Fibroblast of the aortic adventitia (primary cell): ENCODE measurements at places on chromosomes 2 and 18.

DNA sequence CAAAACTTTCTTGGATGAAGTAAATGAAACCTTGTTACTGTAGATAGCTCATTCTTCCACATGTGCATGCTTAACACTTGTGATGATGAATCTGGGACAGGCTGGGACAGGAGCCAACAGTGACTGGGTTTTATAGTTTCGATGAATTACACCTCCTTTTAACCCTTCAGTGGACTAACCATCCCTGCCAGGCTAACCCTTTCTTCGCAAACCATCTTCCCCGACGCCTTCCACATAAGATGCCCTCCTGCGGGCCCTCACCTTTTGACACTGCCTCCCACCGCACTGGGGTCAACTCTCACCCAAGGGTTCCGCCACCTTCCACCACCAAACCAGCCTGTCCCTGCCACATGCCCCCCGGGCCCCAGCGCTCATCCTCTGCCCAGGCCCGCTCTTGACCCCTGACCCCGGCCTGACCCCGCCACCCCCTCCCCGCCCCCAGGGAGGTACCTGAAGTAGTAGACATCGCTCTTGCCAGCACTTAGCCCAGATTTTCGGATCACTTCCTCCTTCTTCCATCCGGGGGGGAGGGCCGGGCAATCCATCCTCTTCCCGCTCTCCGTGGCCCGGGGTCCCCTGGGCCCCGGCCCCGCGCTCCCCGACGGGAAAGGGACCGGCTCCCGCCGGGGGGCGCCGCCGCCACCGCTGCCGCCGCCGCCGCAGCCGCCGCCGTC is 764 bp downstream of the MBD2 start:
- peak; percentile 96 for DNase-seq

DNA sequence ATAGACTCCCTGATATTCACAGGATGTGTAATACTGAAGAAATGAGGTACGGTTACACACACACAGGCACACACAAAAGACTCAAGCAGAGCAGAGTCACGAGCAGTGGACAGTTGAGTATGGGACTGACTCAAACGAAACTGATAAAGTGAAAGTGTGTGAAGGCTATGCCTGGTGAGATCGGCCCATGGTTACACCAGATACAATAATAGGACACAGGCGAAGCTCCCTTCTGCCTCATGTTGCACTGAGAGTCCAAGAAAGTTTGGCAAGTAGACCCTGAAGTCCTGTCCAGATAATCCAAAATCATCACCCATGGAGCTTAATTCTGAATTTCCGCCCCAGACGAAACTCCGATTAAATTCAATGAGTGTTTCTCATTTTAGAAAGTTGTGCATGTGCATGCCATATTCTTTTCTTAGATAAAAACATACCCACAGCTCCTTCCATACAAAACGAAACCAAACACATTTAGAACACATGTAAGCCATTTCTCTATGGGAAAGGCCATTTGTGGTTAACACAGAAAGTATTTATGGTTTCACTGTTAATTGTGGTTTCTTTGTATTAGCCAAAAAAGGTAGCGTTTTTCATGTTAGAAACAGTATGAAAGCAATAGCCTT is 567.6 kb downstream of the PLCL1 start:
- DNase-seq = peak; percentile 16

DNA sequence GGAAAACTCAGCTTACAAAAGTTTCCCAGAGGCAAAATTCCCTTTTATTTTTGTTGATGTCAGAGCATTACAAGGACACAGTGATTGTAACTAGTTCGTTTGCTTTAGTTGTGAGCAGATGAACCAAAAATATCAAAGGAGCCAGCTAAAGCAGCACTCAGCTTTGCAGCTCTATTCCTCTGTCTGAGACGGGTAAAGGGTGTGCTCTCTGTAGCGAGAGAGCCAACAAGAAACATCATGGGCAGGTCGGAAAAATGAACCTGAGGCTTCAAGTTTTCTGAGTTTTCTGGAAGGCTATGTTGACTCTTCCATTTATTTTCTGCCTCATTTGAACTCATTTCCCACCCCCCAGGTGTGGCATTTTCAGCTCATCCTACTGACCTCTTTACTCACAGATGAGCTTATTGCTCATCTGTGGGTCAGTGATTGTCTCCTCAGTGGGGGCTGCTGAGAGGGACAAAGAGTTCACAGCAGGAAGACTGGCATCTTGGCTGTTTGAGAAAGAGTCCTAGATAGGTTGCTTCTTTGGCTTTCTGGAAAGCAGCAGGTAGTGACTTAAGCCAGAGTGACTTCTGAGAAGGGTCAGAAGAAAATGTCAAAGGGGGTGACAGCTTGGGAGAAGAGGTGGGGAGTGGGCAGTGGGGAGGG is 66.6 kb upstream of the EPC2 start:
- DNase-seq = no peak

GRCh38 chr2:4753721-4754120 is 938.5 kb upstream of the SOX11 start:
- DNase-seq = no peak

DNA sequence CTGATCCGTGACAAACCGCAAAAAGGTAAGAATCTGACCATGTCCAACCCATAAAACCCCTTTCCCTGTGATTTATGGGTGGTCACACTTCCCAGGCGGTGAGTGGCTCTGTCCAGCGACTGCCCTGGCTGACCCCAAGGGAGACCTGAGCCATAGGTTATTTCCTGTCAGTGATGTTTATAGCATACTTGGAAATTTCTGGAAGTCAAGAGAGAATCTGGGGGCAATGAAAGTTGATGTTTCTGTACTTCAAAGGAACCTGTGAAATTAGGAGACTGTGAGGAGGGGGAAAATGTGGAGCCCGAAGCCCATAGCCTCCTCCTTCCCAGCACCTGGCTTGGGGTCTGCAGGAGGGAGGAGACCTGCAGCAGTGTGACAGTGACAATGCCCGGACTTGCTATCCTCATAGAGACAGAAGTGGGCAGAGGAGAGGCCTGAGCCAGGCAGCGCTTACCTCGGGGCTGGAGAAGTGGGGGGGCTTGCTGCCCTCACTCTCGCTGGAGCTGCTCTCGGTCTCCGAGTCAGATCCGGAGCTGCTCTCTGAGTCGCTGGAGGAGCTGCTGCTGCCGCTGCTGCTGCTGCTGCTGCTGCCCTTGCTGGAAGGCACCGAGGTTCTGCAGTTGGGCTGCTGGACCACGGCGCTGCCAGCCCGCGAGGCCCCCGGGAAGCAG is 111.3 kb upstream of the REV1 start:
- no peak for DNase-seq

DNA sequence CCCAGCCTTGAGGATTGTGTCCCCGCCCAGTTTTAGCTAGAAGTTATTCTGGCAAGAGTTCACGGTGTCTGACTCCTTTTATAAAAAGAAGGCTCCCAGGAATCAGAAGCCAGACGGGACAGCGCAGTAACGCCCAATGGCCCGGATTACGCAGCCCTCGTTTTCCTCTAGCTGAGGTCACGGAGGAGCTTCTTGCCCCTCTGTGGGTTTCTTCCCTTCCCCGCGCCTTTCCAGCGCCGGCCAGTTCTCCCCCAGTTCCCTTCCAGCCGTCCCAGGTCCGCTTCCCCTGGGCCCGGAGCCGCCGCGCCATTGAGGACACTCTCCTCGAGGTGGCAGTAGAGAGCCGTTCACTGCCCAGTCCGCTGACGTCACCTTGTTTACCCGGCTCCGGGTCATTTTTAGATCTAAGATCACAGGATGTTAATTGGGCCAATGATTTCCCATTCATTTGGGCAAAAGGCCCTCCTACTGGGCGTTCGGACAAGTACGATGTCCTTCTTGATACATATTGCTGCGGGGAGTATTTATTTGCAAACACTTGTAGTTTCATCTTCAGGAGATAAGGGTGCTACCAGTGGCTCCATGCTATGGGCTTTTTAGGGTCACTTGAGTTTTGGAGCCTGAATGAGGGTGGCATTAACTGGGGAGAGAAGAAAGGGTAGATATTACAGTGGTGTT is 81.5 kb upstream of the PPM1B start:
- peak; percentile 77 for DNase-seq

DNA sequence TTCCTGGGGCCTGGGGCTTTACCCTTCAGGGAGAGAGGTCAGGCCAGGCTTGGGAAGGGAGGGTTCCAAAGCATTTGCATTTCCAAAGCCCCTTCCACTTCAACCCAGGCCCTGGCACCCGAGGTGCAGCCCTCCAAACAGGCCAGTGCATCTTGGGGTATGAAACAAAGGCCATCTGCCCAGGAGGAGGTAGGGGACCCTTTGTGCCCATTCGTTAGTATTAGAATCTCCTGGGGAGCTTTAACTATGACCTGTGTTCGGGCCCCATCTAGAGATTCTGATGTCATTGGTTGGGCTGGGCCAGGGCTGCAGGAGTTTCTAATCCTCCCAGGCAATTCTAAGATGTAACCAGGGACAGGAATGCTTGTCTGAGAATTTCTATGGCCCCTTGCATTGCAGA is 73.6 kb downstream of the CIB4 start:
- DNase-seq = no peak

- DNase-seq = no peak
Observed at GRCh38 chr2:25483607-25484266, 142.0 kb upstream of the DNMT3A start.

DNA sequence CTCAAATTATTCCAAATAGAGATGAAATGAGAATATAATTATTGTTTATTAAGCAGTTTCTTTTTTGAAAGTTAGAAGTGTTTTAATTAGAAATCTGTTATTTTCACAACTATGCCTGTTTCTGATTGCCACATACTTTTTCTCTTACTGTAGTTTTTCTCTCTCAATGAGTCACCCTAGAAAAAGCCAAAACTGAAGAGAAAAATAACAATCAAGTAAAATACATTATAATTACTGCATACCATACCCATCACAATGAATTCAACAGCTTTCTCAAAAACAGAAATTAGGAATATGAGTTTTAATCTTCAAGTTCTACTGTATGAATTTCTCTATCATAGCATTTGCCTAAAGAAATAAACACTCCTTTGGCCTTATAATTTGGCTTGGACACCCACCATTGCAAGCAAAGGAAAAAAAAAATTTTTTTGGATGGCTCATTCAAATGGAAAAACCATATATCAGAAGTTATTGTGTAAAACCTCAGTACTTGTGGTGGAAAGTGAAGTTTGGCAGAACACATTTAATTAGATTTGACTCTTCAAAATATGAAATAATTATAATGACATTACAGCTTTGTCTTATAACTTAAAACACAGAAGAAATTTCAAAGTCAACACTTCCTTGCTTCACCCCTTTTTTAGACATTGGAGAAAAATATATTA is 138.5 kb downstream of the DYM start:
- DNase-seq = peak; percentile 71

GRCh38 chr2:15636972-15637785 is 45.5 kb downstream of the DDX1 start:
- DNase-seq = peak; percentile 77
